ENCODE measurements at places on chromosomes 7 and 10.

DNA sequence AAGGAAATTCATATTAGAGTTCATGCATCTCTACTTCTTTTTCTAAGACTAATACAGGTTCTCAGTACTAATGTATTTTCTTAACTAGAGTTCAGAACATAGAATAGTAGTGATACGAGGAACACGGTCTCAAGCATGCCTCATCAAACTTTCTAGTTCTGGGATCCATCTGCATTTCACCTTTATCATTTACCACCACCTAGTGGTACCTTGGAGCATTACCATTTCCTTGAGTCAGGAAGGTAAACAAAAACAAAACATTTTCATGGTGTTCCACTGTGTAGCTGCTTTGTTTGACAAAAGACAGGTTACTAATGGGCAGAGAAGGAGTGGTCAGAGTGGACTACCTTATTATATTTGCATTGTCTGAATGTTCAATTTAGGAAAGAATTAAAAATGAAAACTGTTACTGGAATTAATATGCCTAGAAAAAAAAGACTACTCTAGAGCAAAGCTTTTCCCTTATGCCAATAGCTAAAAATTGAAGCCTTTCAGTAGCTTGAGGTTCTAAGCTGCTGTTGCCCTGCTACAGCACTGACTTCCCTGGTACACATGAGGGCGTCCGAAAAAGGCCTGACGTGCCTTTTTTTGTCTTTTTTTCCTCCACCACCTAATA lies 44.5 kb downstream of the STARD3NL start:
- H3K4me1 ChIP-seq = no peaks in the 10 kb centered on the region
- DNase-seq = peak; percentile 54
- no peak overlapping the region for H3K4me3 ChIP-seq
- H3K27me3 ChIP-seq = no peaks in the 10 kb centered on the region
- H3K27ac ChIP-seq = no peak overlapping the region

DNA sequence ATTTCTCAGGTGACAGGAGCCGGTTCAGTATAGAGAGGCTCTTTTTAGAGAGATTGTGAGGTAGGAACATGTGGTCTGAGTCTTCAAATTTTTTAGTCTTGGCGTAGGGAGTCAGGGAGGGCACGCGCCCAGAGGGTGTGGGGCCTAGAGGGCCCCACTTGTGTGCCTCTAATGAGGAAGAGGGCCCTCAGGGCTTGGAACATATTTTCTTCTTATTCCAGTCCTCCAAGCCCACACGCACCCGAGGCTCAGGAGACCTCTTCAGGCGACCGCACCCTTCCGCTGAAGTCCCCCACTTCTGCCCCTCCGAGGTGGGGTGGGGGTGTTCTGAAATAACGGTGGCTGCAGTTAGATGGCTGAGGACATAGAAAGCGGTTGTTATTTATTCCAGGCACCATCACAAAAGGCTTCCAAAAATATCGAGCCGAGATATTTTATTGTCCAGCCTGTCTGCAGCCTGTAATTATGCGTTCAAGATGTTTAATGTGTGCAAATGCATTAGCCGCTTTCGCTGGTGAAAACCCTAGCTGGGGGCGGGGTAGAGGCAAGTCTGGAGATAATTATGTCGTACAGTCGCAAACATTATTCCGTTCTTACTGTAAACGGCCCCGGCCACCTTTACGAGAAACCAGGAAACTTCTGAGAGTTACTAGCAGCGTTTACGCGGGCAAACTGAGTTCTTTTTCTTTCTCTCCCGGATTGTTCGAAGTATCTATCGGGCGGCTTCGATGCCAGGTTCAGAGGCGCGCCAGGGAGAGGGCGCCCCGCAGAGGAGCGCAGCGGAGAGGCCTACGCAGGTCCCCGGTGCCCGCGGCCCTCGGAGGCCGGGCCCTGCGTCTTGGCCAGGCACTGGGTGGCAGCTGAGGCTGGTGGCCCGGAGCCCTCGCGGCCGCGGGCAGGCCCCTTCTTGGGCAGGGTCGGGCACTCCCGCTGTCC lies 12.9 kb upstream of the HOXA13 start:
- no peak overlapping the region for H3K27ac ChIP-seq
- H3K27me3 ChIP-seq = no peaks in the 10 kb centered on the region
- DNase-seq = no peak
- no peak overlapping the region for H3K4me3 ChIP-seq

GRCh38 chr10:127195571-127196281 lies 665 bp downstream of the INSYN2A start:
- H3K27ac ChIP-seq = no peak overlapping the region
- peak overlapping the region; percentile 46 for H3K4me3 ChIP-seq
- peaks cover 13% of the 10 kb centered on the region for H3K27me3 ChIP-seq
- H3K36me3 ChIP-seq = no peaks in the 10 kb centered on the region
- no peak for DNase-seq
- H3K4me1 ChIP-seq = peaks cover 10% of the 10 kb centered on the region

GRCh38 chr10:78462726-78463228 lies 429.1 kb downstream of the RPS24 start:
- no peaks in the 10 kb centered on the region for H3K27me3 ChIP-seq
- peaks cover 26% of the 10 kb centered on the region for H3K4me1 ChIP-seq
- H3K36me3 ChIP-seq = no peaks in the 10 kb centered on the region
- H3K4me3 ChIP-seq = no peak overlapping the region
- no peak overlapping the region for H3K27ac ChIP-seq
- no peak for DNase-seq

DNA sequence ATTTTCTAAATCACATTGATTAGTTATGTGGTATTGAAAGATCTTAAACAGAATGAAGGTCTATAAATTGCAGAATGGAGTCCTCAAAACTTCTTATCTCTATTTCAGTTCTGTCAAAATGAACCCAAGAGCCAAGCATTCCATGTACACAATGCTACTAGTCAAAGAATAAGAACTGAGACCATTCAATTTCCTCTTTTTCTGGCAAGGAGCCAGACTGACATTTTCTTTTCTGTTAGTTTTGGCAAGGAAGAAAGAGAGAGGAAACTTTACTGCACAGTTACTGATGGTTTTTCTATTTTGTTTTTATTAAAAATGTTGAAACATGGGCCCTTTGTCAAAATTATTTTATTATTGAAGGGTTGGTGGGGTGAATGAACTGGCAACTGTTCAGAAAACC lies 181.8 kb upstream of the FERD3L start:
- no peaks in the 10 kb centered on the region for H3K36me3 ChIP-seq
- no peak for DNase-seq
- H3K4me3 ChIP-seq = no peak overlapping the region
- no peaks in the 10 kb centered on the region for H3K27me3 ChIP-seq
- H3K4me1 ChIP-seq = no peaks in the 10 kb centered on the region
- H3K27ac ChIP-seq = no peak overlapping the region

DNA sequence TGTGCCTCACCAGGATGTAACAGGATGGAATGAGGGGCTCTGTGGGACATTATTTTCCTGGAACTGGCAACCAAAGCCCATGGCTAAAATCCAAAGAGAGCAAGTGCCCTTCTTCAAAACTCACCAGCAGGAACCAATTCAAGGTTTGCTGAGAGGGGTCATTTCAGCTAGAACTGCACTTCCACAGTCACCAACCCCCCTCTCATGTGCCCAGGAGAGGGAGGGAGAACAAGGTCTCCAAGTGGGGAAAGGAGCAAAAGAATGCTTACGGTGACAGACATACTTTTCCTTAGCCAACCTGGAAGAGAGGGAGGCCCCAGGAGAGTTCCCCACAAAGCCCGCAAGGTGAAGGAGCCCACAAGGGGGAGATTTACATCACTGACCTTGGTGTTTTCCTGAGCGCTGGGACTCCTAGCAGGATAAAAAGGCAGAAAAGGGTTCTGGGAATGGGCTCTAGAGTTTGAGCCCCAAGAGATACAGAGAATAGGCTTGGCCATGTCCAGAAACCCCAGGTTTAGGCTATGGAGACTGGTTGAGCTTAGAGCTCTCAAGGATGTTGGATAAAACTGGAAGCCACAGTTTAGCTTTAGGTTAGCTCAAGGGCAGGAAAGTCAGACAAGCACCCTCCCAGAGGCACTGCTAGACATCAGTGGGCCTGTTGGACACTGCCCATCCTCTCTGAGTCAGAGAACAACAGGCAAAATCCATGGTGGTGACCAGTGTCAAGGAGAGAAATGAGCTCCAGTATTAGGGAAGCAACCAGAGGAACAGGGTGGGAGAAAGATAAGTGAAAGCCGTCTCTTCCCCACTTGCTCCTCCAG lies 63.9 kb upstream of the GHITM start:
- no peaks in the 10 kb centered on the region for H3K27me3 ChIP-seq
- no peak for DNase-seq
- H3K4me1 ChIP-seq = no peaks in the 10 kb centered on the region
- H3K27ac ChIP-seq = no peak overlapping the region
- H3K36me3 ChIP-seq = no peaks in the 10 kb centered on the region

Measured in Panc1 (cell line).